ENCODE measurements at places on chromosomes 4 and X. TPM values are rescaled to one million over a fixed set of nuclear protein-coding genes. Genes with fewer than 3 reads are reported as not detected.

Gene XAGE2
- polyA plus RNA-seq: not detected

GRCh38 chr4:5839332-5839731 lies 53.6 kb downstream of the CRMP1 start:
- no peak for DNase-seq

Gene DCAF12L2
- 0.08 TPM for polyA plus RNA-seq

GRCh38 chrX:134481339-134481738 lies 21.4 kb downstream of the HPRT1 start:
- no peak for DNase-seq

- no peak for DNase-seq
Measured at GRCh38 chrX:352582-353314, 34.0 kb downstream of the PPP2R3B start.

DNA sequence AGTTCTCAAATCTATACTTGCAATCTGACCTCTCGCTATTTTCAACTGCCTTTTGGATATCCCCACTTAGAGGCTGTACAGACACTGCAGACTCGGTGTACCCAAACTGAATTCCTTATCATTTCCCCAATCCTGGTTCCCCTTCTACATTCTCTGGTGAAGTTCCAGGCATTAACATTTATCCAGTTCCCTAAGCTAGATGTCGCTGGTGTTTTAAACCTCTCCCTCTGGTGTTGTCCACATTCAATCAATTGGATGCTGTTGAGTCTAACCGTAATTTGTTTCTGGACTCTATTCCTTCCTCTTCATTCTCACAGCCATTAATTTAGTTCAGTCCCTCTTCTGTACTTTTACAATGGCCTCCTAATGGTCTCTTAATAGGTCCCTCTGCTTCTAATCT lies 7.2 kb upstream of the STK26 start:
- no peak for DNase-seq

DNA sequence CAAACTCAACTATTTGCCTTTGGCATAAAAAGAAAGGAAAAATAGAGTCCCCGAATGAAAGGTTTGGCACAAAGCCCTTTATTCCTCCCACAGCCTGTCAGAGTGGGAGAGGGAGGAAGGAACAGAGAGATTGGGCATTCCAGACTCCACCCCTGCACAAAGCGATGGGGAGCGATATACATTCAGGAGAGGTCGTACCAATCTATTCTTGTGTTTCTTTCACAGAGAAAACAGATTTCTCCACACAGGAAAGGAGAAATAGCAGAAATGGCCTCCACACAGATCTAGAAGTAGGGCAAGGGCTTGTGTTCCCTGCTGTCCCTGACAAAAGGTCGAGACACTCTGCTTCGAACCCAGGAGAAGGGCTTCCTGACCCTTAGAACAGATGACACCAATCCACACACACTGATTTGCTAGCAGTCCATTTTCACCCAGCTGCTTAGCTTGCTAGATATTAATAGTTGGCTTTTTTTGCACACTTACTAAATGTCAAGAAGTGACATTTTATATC lies 197.4 kb downstream of the MAML3 start:
- DNase-seq: peak; percentile 64

- DNase-seq: no peak
Measured at GRCh38 chr4:145686991-145687390, 7.0 kb downstream of the C4orf51 start.

GRCh38 chr4:149897783-149898182 lies 82.1 kb upstream of the IQCM start:
- DNase-seq: no peak

Gene SSX2B
- not detected for polyA plus RNA-seq

GRCh38 chr4:8108261-8108660 lies 50.4 kb downstream of the ABLIM2 start:
- no peak for DNase-seq

- no peak for DNase-seq
Measured at GRCh38 chr4:153676486-153676885, 7.6 kb upstream of the TLR2 start.
